CD4-positive, alpha-beta memory T cell (primary cell): ENCODE measurements at places on chromosomes 11 and 22. TPM values are rescaled to one million over a fixed set of nuclear protein-coding genes. Genes with fewer than 3 reads are reported as not detected.

DNA sequence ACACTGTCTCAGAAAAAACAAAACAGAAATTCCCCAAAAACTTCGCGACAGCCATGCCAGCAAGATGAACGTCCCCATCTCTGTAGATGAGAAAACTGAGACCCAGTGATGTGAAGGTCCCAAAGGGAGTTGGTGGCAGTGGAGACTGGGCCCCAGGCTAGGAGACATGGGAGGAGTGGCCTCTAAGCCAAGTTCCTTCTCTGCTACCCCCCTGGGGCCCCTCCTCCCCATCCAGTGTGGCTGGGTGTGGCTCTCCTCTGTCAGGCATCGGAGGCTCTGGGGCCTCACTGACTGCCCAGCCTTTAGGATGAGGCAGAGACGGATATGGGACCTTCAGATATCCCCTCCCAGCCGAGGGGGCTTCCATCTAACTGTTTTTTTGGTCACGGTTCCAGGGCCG lies 9.8 kb downstream of the RELT start:
- peaks cover 64% of the 10 kb centered on the region for H3K4me1 ChIP-seq
- no peak overlapping the region for H3K4me3 ChIP-seq
- no peaks in the 10 kb centered on the region for H3K36me3 ChIP-seq
- H3K27ac ChIP-seq = no peak overlapping the region
- no peaks in the 10 kb centered on the region for H3K27me3 ChIP-seq
- no peak for DNase-seq

DNA sequence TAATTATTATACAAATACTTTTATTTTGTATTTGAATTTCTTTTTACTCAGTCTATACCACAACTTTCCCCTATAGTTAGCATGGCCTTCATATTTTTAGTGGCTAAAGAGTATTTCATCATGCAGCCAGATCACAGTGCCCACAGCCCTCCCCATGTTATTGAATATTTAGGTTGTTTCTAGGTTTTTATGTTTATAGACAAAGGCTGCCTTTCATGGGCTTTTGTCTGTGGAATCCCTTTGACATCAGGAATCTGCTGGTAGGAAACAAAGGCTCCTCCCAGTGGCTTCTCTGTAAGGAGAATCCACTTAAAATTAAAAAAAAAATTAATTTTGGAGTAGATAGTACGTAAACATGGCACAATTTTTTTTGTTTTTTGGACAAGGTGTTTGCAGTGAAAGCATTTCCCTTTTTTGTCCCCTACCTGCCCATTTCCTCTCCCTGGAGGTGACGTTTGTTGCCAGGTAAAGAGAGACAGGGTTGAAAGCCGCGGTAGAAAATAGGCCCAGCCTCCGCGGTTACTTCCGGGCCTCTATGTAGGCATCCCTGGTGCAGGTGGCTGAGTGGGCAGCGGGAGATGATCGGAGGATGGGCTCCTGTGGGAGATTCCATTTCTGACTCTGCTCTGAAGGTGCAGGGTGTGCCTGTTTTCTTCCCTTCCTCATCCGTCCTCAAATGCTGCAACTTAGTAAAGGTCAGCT lies 82.2 kb upstream of the OR4B1 start:
- H3K4me3 ChIP-seq = no peak overlapping the region
- H3K27ac ChIP-seq = no peak overlapping the region
- DNase-seq = no peak
- H3K27me3 ChIP-seq = no peaks in the 10 kb centered on the region
- H3K36me3 ChIP-seq = peaks cover 29% of the 10 kb centered on the region

GRCh38 chr22:45518580-45518991 lies 15.9 kb downstream of the FBLN1 start:
- no peaks in the 10 kb centered on the region for H3K36me3 ChIP-seq
- DNase-seq = no peak
- no peaks in the 10 kb centered on the region for H3K4me1 ChIP-seq
- no peak overlapping the region for H3K27ac ChIP-seq

DNA sequence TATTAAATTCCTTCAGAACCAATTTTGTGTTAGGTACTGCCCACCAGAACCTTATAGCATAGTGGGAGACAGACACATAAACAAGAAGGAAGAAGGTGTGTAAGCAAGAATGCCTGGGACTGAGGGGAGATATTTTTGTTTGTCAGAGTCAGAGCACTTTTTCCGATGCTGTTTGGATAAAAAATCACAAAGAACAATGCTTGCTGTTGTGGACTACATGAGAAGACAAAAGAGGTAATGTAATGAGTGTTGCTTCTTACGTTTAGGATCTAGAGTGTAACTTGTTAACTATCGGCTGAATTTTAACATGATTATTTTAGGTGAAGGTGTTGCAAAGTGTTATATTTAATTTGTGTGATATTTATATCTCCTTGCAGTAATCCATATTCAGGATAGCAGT lies 84.9 kb downstream of the ATM start:
- H3K27ac ChIP-seq = no peak overlapping the region
- H3K36me3 ChIP-seq = peaks cover 60% of the 10 kb centered on the region
- peaks cover 5% of the 10 kb centered on the region for H3K4me1 ChIP-seq
- no peak overlapping the region for H3K4me3 ChIP-seq

DNA sequence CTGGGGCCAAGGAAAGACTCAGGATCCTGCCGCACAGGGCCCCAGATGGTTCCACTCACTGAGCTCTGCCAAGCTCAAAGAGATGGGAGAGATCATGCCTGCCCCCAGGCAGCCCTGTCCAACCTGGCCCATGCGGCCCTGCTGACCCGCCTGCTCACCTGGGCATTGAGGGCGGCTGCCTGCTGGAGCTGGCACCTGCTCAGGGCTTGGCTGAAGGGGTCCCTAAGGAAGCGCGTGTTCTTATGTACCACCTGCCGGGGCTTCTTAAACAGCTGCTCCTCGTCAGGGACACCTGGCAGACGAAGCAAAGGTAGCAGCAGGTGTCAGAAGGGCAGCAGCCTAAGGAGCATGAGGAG lies 5.5 kb downstream of the ESS2 start:
- H3K27me3 ChIP-seq = no peaks in the 10 kb centered on the region
- peaks cover 71% of the 10 kb centered on the region for H3K36me3 ChIP-seq
- peaks cover 10% of the 10 kb centered on the region for H3K4me1 ChIP-seq
- no peak overlapping the region for H3K4me3 ChIP-seq
- no peak overlapping the region for H3K27ac ChIP-seq

DNA sequence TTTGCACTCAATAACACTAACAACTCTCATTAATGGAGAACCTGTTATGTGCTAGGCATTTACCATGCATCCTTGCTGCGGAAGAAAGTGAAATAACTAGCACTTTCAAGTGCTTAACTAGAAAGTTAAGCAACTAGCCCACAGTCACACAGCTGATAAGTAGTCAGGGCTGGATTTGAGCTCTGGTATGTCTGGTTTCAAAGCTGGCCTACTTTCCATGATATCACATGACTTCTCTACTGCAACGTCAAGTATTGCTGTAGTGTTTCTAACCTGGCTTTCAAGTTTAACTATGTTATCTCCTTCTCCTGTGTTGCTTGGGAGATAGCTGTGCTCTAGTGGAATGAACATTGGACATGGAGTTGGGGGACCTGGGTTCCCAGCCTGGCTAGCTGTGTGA lies 12.1 kb downstream of the SLC15A3 start:
- H3K4me3 ChIP-seq = no peak overlapping the region
- H3K4me1 ChIP-seq = no peaks in the 10 kb centered on the region
- no peaks in the 10 kb centered on the region for H3K36me3 ChIP-seq
- H3K27ac ChIP-seq = no peak overlapping the region

DNA sequence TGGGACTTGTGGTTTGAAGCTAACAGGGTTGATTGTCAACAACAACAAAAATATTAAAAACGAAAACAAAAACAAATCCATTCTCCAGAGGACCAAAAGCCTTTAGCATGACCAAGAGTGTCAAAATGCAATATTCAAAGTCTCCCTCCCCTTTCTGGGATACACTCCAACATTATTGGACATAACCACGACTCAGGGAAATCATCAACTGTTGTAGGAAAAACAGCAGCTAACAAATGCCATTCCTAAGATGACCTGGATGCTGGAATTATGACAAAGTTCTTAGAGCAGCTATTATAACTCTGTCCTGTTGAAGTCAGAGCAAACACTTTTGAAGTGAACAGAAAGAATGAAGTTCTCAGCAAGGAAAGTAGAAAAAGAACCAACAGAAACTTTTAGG lies 143.0 kb downstream of the TMEM135 start:
- H3K27me3 ChIP-seq = no peaks in the 10 kb centered on the region
- no peak for DNase-seq
- H3K4me1 ChIP-seq = no peaks in the 10 kb centered on the region

- DNase-seq = no peak
- H3K36me3 ChIP-seq = no peaks in the 10 kb centered on the region
- no peak overlapping the region for H3K4me3 ChIP-seq
- no peak overlapping the region for H3K27ac ChIP-seq
- peaks cover 16% of the 10 kb centered on the region for H3K27me3 ChIP-seq
Observed at GRCh38 chr11:114058026-114058706, 1.3 kb upstream of the ZBTB16 start.

DNA sequence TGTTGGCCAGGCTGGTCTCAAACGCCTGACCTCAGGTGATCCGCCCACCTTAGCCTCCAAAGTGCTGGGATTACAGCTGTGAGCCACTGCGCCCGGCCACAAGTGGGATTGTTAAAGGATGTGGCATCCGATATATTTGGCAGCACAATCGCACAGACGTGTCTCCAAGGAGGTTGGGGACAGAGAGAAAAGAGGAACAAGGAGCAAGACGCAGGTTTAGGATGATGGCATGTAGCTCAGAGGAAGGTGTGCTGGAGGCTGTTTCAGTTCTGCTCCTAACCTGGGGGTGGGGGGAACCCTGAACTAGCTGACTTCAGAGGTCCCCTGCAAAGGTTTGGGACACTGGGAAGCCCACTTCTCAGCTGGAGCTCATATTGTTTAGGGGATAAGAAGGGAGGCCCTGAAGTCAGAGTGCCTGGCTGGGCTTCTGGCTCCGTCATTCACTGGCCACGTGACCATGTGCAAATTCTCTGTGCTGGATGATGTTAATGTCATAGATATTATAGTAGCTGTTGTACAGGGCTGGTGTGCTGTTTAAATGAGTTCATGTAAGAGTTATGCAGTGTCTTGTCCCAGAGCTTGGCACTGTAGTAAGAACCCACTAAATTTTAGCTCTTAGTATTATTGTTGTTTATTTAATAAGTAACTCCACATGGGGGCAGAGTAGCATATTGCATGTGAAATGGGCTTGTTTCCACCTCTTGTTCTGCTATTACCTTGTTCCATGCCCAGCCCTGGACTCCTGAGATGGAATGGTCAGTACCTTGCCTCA lies 129.7 kb downstream of the ST3GAL4 start:
- no peak overlapping the region for H3K4me3 ChIP-seq
- peaks cover 3% of the 10 kb centered on the region for H3K4me1 ChIP-seq
- H3K27me3 ChIP-seq = no peaks in the 10 kb centered on the region
- H3K36me3 ChIP-seq = no peaks in the 10 kb centered on the region
- DNase-seq = no peak

- DNase-seq = peak; percentile 49
- H3K4me3 ChIP-seq = no peak overlapping the region
- H3K36me3 ChIP-seq = no peaks in the 10 kb centered on the region
- no peaks in the 10 kb centered on the region for H3K4me1 ChIP-seq
- no peak overlapping the region for H3K27ac ChIP-seq
Observed at GRCh38 chr22:25048659-25049647, 96.4 kb downstream of the KIAA1671 start.

- no peaks in the 10 kb centered on the region for H3K36me3 ChIP-seq
- no peak overlapping the region for H3K4me3 ChIP-seq
- H3K4me1 ChIP-seq = no peaks in the 10 kb centered on the region
- H3K27ac ChIP-seq = no peak overlapping the region
- H3K27me3 ChIP-seq = no peaks in the 10 kb centered on the region
Observed at GRCh38 chr22:29113319-29113718, 40.5 kb downstream of the KREMEN1 start.

DNA sequence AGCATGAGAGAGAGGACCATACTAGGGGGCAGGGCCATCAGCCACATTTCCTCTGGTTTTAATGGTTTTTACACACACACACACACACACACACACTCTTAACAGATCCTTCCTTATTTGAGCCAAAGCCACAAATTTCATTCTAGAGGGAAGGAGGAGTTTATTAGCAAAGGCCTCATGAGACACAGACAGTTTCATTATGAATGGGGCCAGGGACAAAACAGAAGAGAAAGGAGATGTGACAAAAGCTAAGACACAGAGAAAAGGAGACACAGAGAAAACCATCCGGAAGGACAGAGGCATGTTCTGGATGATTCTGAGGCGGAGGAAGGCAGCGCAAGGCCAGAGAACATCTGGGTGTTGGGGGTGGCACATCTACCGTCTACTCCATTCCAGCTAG lies 32.2 kb upstream of the ARFGAP3 start:
- peaks cover 7% of the 10 kb centered on the region for H3K4me1 ChIP-seq
- no peak overlapping the region for H3K27ac ChIP-seq
- no peak for DNase-seq

- H3K36me3 ChIP-seq = no peaks in the 10 kb centered on the region
- H3K27ac ChIP-seq = no peak overlapping the region
- no peak for DNase-seq
- H3K4me1 ChIP-seq = no peaks in the 10 kb centered on the region
- no peaks in the 10 kb centered on the region for H3K27me3 ChIP-seq
Observed at GRCh38 chr11:28412029-28412428, 303.8 kb downstream of the METTL15 start.

Gene UPK3A
- not detected for total RNA-seq

GRCh38 chr11:118260353-118260752 lies 3.7 kb downstream of the MPZL2 start:
- no peak overlapping the region for H3K27ac ChIP-seq
- no peaks in the 10 kb centered on the region for H3K36me3 ChIP-seq
- H3K27me3 ChIP-seq = no peaks in the 10 kb centered on the region
- peaks cover 29% of the 10 kb centered on the region for H3K4me1 ChIP-seq

GRCh38 chr11:96207459-96208449 lies 135.2 kb downstream of the MAML2 start:
- no peak overlapping the region for H3K4me3 ChIP-seq
- H3K27me3 ChIP-seq = no peaks in the 10 kb centered on the region
- H3K27ac ChIP-seq = peak overlapping the region; percentile 39
- H3K4me1 ChIP-seq = peaks cover 97% of the 10 kb centered on the region

- peaks cover 25% of the 10 kb centered on the region for H3K4me1 ChIP-seq
- no peak overlapping the region for H3K27ac ChIP-seq
- peaks cover 52% of the 10 kb centered on the region for H3K36me3 ChIP-seq
Observed at GRCh38 chr11:57332694-57333440, 2.8 kb downstream of the SSRP1 start.

GRCh38 chr22:32985899-32986765 lies 72.0 kb downstream of the SYN3 start:
- H3K27ac ChIP-seq = no peak overlapping the region
- H3K36me3 ChIP-seq = no peaks in the 10 kb centered on the region
- DNase-seq = peak; percentile 7

- H3K4me3 ChIP-seq = no peak overlapping the region
- H3K4me1 ChIP-seq = no peaks in the 10 kb centered on the region
- no peaks in the 10 kb centered on the region for H3K27me3 ChIP-seq
Observed at GRCh38 chr22:31825513-31825912, 71.7 kb downstream of the DEPDC5 start.

Gene FAM83F
- not detected for total RNA-seq

Gene ZP1
- total RNA-seq = 0.33 TPM

- no peaks in the 10 kb centered on the region for H3K36me3 ChIP-seq
- no peak overlapping the region for H3K4me3 ChIP-seq
- H3K27me3 ChIP-seq = no peaks in the 10 kb centered on the region
- no peak overlapping the region for H3K27ac ChIP-seq
- DNase-seq = no peak
- H3K4me1 ChIP-seq = no peaks in the 10 kb centered on the region
Observed at GRCh38 chr11:44246726-44247125, 63.2 kb downstream of the ALX4 start.

Gene OR51I1
- not detected for total RNA-seq

Gene PRODH
- 0.23 TPM for total RNA-seq

Gene FAM111B
- 0.53 TPM for total RNA-seq

Gene CD6
- 428 TPM for total RNA-seq

Gene GCAT
- total RNA-seq = 4.4 TPM

- H3K27me3 ChIP-seq = no peaks in the 10 kb centered on the region
- H3K4me1 ChIP-seq = peaks cover 43% of the 10 kb centered on the region
- no peaks in the 10 kb centered on the region for H3K36me3 ChIP-seq
Observed at GRCh38 chr11:331358-332060, 10.8 kb upstream of the IFITM3 start.

Gene TMEM191B
- 3.4 TPM for total RNA-seq

Gene CCDC73
- not detected for total RNA-seq
